Activated CD8-positive, alpha-beta memory T cell treated with anti-CD3 and anti-CD28 coated beads for 48 hours (primary cell): ENCODE measurements at places on chromosomes 5 and 9.

GRCh38 chr5:28779161-28779754, 1740.9 kb upstream of the CDH9 start:
- DNase-seq = no peak

DNA sequence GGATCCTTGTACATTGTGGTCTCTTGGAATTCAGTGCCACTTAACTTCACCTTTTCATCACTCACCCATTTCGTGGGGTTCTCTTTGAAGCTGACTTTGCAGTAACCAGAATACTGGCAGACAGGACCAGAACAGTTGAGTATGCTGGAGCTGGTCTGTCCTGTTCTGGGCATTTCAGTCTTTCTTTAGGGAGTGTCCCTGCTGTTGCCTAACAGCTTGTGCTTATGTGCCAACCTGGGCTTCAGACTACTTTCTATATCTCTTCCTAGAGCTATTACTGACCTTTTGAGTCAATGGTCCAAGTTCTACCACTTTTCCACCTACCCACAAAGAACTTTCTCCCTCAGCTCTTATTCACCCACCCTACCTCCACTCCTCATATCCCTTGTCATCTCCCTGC, 10.0 kb upstream of the INSL6 start:
- no peak for DNase-seq

GRCh38 chr5:1526681-1527131, 2.9 kb upstream of the LPCAT1 start:
- DNase-seq = no peak

DNA sequence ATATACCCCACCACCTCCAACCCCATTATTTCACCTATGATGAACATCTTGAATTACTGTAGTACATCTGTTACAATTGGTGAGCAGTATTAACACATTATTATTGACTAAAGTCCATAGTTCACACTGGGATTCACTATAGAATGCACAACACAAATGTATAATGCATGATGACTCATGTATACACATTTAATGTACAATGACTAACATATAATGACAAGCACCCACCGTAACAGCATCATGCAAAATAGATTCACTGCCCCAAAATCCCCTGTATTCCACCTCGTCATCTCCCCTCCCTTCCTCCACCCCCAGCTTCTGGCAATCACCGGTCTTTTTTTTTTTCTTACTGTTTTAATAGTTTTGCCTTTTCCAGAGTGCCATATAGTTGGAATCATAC, 47.1 kb upstream of the NEK6 start:
- DNase-seq = no peak

DNA sequence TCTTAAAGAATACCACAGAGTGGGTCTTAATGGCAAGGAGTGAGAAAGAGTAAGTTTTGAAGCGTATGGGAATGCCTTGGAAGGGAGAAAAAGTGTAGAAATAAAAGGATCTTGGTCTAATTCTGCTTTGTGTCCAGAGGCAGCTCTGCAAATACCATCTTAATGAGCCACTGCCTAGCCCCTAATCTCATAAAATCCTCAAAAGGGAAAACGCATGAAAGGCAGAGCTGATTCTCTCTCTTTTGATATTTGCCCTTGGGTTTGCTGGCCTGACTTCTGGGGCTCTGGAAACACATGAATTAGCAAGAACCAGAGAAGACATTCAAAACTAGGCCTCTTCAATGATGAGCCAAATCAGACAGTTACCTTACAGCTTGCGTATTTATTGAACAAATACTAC, 28.1 kb downstream of the NREP start:
- DNase-seq = no peak

- DNase-seq = no peak
These were observed 136.1 kb downstream of the LHFPL2 start for GRCh38 chr5:78512435-78512834.

- no peak for DNase-seq
These were observed 187.3 kb downstream of the TENT4A start for GRCh38 chr5:6900247-6901227.
